ENCODE measurements at places on chromosomes 5 and 9. TPM values are rescaled to one million over a fixed set of nuclear protein-coding genes. Genes with fewer than 3 reads are reported as not detected.

The PTGDS gene
- total RNA-seq, result 16.9 TPM

The TRIO gene
- 383 TPM for total RNA-seq

The OR13C9 gene
- not detected for total RNA-seq

The FGF10 gene
- total RNA-seq, result 1.9 TPM

The TMEM174 gene
- total RNA-seq, result not detected

The NMUR2 gene
- total RNA-seq, result not detected

The STK10 gene
- 88.8 TPM for total RNA-seq

The TAF11L5 gene
- not detected for total RNA-seq

The TMEM215 gene
- total RNA-seq, result not detected

The QRFP gene
- total RNA-seq, result not detected

The PRRX2 gene
- 92.7 TPM for total RNA-seq

The WDR31 gene
- total RNA-seq, result 2.2 TPM

The TMEM171 gene
- 27.3 TPM for total RNA-seq

The IRX2 gene
- 28.6 TPM for total RNA-seq

The PCDHB2 gene
- 6.8 TPM for total RNA-seq

The HSPA4 gene
- 98.3 TPM for total RNA-seq

The HAVCR1 gene
- total RNA-seq, result not detected

The INSL4 gene
- not detected for total RNA-seq

The RLN2 gene
- not detected for total RNA-seq

The CDH10 gene
- total RNA-seq, result 0.16 TPM

The FCN1 gene
- not detected for total RNA-seq

The DMXL1 gene
- total RNA-seq, result 72.5 TPM

The UNC13B gene
- 29.1 TPM for total RNA-seq

The PCDHA1 gene
- under 0.01 TPM for total RNA-seq

The ZBTB43 gene
- 16.1 TPM for total RNA-seq

The ZNF189 gene
- total RNA-seq, result 23.7 TPM

The PCDHB3 gene
- 1.2 TPM for total RNA-seq

The HSPB3 gene
- total RNA-seq, result 5.8 TPM

The DNAJA1 gene
- total RNA-seq, result 64.4 TPM

The LMBRD2 gene
- 13.7 TPM for total RNA-seq

The KCTD16 gene
- 0.24 TPM for total RNA-seq

The SLC1A3 gene
- total RNA-seq, result 136 TPM

The SMIM27 gene
- 1.1 TPM for total RNA-seq

The SH2D3C gene
- 0.36 TPM for total RNA-seq

The PCDHB15 gene
- total RNA-seq, result 0.24 TPM

The GOLM1 gene
- total RNA-seq, result 41.5 TPM

The SHISAL2B gene
- not detected for total RNA-seq

The KIAA0825 gene
- 12.3 TPM for total RNA-seq

The SLC34A3 gene
- under 0.01 TPM for total RNA-seq

The CDH9 gene
- total RNA-seq, result not detected

The RMRP gene
- total RNA-seq, result 68,660 TPM

The JAKMIP2 gene
- total RNA-seq, result 7.8 TPM

The NIPAL4 gene
- 0.12 TPM for total RNA-seq

The LCN9 gene
- not detected for total RNA-seq

The AGXT2 gene
- total RNA-seq, result not detected

The SH3TC2 gene
- total RNA-seq, result 1.5 TPM

The SUSD3 gene
- not detected for total RNA-seq

The LECT2 gene
- total RNA-seq, result not detected

Data from hair follicle dermal papilla cell (primary cell).